ENCODE measurements at places on chromosomes 12 and 14.

GRCh38 chr12:108849660-108850059, 7.7 kb downstream of the SSH1 start:
- no peak for DNase-seq

DNA sequence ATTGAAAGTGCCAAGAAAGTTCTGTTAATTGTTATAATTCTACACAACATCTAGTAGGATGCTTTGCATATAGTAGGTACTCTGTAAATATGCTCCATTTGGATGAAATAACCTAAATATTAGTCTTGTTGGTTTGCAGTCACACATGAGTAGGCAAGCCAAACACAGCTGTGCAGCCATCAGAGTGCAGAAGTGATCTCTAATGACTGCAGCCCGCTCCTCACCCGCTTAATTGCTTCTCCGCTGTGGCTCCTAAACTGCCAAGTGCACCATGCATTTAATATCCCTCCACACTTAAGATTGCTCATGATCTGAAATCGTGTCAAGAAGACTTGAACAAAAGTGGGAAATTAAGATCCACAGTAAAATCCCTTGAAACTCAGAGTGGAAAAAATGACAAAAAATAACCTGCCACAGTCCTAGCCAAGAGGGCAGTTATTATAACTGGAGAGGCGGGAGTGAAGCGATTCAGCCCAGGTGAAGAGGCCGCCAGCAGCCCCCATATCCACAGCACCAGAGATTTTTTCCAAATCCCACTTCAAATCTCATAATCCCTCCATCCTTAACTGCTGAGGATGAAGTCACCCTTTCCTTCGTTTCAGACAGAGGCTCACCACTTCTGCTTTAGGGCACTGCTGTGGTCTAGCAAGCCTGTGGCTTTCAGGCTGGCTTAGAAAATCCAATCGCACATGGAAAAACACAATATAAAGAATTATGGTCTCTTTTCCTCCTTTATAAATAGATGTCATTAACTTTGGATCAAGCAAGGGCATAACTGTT, 69.5 kb downstream of the TMEM30B start:
- DNase-seq, result no peak

DNA sequence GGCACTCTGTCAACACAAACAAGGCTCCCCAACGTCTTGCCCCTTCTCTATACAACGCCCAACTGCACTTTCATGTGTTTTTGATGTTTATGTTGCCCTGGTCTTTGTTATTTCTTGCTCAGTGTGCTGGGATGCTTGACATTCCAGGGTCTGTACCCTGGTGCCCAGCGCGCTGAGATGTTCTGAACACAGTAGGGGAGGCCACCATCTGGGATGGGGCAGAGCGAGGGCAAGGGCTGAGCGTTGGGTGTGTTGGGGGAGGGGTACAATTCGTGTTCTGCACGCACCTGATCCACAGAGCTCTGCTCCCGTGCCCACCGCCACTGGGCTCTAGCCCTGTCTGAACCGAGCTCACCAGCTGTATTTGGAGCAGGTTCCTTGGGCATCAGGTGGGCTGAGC, 52.9 kb downstream of the ISCA2 start:
- no peak for DNase-seq

DNA sequence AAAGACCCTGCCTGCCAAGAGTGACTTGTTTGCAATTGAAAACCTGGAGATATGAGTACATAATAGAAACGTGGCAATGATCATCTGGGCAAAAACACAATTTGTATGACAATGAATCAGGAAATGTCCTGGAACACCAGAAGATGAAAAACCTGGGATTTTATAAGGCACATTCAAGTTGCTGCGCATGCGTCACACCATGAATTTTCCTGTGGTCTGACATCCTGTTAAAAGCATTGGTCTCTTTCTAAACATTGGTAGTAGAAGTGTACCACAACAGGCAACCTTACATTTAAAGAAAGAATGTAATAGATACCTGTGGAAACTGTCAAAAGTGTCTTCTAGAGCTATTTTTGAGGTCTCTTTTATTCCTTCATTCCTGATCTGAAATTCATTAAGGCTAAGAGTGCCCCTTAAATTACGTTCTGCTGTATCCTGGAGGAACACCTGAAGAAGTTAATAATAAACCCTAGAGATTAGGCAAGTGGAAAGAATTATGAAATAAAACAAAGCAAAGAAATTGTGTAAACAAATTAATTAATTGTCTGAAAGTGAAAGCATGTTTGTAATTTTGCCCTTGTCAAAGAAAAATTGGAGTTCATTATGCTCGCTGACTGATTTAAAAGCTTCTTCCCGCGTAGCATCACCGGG, 676.5 kb downstream of the DIO2 start:
- no peak for DNase-seq

DNA sequence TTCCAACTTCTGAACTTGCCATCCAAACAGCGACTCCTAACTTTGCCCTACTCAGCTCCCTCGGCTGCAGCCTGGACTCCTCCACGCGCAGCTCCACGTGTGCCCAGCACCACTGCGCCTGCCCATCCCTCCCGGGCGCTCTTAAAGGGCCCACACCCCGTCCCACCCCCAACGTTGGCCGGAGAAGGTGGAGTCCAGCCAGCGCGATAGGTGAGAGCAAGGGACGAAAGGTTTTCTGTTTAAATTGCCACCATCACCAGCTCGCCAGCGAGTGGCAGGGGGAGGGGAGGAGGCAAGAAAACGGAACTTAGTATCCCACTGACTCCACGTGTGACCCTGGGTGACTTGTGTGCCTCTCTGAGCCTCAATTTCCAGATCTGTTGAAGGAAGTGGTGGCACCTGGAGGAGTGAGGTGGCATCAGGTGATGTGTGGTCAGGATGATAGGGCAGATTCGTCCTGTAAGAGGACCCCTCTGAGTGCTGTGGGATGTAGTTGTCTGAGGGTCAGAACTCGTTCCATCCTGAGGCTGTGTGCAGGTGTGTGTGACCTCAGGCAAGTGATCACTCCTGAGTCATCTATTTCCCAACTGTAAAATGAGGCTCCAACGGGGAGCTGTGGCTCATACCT, 59.7 kb downstream of the TRPV4 start:
- no peak for DNase-seq

Data from effector memory CD4-positive, alpha-beta T cell (primary cell).